SK-MEL-5 (cell line): ENCODE measurements at places on chromosomes 2 and 18.
A peak's percentile ranks its signal among the peaks of the same experiment; 100 is the strongest.

DNA sequence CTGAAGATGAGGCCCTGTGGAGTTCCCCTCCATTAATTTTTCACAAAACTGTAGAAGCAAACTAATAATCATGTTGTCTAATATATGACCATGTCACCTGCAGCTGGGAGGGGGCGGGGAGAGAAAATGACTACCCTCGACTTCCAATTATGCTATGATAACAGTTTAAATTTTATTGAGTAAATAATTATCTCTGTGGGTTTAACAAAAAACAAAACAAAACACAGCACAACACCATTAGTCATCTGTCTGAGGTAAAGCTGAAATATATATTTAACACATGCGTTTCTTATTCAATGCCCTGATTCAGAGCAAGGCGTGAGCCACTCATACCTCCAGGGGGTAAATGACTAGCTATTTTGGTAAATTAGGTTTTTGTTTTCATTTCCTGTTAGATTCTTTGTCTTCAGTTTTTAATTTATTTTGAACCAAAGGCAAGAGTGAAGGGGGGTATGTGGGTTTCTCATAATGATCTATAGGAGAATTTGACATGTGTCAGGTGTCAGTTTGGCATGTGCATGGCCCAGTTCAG, 77.4 kb upstream of the ZCCHC2 start:
- peak; percentile 46 for DNase-seq

GRCh38 chr2:150225030-150225429, 262.4 kb downstream of the RND3 start:
- no peak for DNase-seq

DNA sequence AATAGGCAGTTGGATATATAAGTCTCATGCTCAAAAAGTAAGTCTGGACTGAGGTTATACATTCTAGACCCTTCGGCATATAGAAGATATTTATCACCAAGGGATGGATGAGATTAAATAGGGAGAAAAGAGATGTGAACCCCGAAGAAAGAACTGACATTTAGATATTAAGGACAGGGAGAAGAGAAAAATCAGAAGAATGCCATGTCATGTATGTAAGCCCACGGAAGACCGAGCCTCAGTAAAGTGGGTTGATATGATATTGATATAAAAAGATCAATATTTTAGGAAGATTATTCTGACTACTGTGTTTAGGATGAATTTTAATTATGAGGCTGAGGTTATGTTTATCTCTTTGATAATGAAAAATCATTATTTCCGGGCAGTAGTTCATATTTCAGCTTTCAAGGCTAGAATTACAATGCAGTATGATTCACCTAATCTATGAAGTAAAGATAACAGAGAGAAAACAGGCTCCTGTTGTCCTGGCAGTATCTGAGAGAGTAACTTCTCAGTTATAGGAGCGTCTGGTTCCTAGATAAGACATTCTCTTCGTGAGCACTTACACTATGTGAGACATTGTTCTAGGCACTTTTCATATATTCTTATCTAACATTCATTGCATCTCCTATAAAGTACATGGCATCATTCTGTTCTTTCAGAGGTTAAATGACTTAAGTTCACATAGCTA, 83.0 kb downstream of the UBR3 start:
- DNase-seq = no peak

DNA sequence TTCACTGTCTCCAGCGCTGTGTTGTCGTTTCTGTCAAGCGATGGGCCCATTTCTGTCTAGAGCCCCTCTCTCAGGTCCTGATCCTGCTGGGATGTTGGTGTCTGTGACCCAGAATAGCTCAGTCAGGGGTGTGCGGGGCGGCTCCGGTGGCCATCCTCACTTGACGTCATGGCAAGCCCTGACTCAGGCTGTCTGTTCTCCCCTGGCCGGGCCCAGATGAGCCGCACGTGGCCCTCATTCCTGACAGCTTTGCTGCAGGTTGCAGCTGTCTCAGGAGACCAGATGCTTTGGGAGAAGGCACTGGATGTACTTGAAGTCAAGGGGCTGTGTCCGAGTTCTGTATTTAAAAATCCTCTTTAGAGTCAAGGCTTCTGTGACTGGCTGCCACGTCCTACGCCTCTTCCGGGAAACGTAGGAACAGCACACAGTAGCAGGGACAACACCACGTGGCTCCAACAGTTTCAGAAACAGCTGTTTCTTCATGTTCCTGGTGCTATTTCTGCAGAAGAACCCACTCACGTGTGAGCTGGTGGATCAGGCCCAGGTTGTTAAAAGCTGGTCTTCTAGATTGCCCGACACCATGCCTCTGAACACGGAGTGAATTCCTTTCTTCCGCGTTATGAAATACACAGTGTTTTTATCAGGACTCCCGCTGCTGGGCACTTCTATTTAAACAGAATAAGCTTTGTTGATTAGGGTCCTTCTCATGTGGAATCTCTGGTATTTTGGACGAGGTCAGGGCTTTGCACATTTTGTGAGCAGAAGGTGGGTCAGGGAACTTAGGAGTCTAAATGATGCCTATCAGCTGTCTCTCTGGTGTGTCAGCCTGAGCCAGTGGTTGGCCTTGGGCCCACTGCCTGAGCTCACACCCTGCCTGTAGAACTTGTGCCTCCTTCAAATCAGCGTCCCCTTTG, 28.3 kb upstream of the NTSR2 start:
- DNase-seq = peak; percentile 35

- DNase-seq = no peak
Observed at GRCh38 chr18:9684881-9685614, 23.1 kb upstream of the RAB31 start.

DNA sequence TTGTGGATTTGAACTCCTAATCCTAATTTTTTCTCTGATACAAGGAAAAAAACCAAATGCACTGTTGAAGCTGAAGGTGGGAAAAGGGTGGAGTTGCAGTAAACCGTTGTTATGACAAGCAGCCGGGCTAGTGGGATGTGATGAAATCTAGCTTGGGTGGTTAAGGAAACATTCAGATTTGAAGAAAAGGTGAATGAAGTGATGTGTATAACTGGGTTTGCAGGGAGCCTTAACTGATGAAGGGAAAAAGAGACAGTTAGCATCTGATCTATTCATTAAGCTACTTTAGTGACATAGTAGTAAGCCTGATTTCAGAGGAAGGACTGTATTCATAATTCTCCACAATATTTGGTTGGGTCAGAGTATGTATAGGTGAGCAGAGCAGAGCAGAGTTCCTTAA, 3.5 kb downstream of the EML6 start:
- DNase-seq = no peak

GRCh38 chr18:8623549-8624106, 14.4 kb downstream of the RAB12 start:
- DNase-seq = peak; percentile 46

GRCh38 chr2:1970341-1970740, 226.0 kb upstream of the PXDN start:
- no peak for DNase-seq

DNA sequence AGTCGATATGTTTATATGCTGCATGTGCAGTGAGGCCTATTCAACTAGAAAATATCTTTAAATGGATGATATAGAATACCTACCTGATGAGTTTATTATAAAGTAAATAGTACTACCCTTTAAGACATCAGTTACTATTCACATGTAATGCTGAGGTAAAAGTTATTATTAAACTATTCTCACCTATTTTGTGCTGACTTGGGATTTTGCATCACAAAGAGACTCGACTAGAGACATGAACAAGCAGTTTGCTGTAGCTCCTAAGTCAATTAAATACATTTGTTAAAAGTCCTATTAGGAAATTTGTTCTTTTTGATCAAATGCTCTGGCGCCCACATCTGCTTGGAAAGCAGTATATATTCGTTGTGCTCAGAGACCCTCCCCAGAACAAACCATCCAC, 164.1 kb downstream of the CCDC85A start:
- no peak for DNase-seq

GRCh38 chr2:113148606-113149552, 21.5 kb downstream of the IL1RN start:
- DNase-seq = no peak

DNA sequence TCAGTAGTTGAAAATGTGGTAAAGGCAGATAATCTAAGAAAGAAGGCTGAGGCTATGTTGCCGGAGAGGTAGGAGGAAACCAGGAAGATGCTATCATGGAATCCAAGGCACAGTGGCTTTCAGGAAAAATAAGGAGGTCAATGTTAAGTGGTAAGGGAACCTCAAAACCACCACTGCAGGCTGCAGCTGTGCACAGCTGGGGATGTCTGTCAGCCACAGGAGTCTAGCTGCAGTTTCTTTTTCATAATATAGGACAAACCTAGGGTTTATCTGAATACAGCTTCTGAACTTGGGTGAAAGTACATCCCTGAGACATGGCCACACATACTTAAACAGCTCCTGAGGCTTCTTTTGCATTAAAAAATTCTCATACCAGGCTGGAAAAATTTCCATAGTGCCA, 93.9 kb downstream of the SLC5A7 start:
- DNase-seq = no peak

DNA sequence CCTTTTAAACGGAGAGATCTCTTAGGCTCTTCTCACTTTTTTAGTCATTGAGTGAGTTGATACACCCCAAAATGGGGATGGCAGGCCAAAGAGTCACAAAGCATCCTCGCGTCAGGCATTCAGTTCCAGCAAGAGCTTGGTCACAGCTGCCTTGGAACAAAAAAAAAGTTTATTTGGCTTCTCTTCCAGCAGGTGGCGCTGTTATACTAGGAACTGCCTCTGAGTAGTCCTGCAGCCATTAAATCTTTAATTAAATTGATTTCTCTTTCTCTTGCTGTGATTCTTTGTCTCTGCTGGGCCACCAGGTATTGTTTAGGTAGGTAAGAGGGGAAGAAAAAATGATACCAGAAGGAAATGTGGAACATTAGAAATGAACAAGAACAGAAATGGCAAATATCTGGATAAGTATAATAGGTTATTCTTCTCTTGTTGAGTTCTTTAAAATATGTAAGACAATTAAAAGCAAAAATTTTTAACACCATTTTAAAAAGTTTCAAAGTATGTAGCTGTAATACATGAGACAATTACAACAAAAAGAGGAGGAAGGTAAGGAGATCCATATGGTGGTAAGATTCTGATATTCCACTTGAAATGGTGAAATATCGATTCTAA, 175.1 kb downstream of the GALNT1 start:
- DNase-seq = peak; percentile 70
